ENCODE measurements at places on chromosomes 2 and 18.
A peak's percentile ranks its signal among the peaks of the same experiment; 100 is the strongest.

- no peak for DNase-seq
These were observed 1379.1 kb upstream of the CDH2 start for GRCh38 chr18:29556070-29556469.

- DNase-seq = peak; percentile 48
These were observed 26.8 kb downstream of the YES1 start for GRCh38 chr18:785242-785641.

GRCh38 chr18:3139406-3139805, 80.4 kb downstream of the MYOM1 start:
- no peak for DNase-seq

GRCh38 chr2:169107645-169108044, 38.3 kb downstream of the DHRS9 start:
- DNase-seq = peak; percentile 49

DNA sequence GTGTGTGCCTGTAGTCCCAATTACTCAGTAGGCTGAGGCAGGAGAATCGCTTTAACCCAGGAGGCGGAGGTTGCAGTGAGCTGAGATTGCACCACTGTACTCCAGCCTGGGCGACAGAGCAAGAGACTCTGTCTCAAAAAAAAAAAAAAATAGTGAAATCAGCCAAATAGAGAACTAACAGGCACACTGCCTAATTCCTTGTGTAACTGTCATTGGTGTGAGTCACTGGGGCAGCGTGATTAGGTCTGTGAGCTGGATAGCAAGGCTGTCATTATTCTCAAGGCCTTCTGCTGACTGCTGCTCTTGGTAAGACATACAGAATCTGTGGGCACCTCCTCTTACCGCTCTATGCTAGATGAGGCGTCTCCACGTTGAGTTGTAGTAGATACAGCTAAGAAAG, 270.3 kb downstream of the NEDD4L start:
- peak; percentile 49 for DNase-seq

DNA sequence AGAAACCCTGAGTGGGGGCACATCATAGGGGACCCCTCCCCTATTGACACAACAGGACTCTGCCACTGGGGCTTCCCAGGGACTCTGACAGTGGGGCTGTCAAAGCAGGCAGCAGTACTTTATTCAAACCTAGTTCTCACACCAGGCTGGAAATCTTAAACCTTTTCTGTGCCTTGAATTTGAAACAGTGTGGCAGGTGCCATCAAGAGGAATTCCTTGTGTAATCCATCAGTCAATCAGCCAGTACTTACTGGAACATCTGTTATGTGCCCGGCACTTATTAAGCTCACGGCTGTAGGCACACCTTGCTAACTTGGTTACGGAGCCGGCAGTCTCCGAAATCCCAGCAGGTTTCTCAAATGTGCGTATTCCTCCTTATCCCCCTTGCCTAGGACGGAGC, 12.0 kb downstream of the GLI2 start:
- DNase-seq = no peak

- no peak for DNase-seq
These were observed 206.8 kb upstream of the HDAC4 start for GRCh38 chr2:239607517-239608191.

GRCh38 chr2:207481924-207482323, 47.8 kb upstream of the CREB1 start:
- DNase-seq = peak; percentile 85

DNA sequence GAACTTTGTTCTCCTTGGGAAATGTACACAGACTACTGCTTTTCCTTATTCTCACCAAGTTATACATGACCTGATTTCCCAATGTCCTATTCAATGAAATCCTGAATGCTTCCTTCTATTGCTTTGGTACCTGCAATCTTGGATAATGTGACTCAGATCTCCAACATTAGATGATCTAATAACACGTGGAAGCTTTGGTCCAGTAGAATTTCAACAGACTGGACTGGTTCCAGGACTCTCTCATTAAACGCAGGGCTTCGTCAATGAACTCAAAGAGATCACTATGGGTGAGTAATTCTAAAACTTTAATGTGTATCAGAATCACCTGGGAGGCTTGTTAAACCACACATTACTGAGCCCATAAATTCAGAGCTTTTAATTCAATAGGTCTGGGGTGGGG, 413.6 kb upstream of the KCNH7 start:
- no peak for DNase-seq

- peak; percentile 52 for DNase-seq
These were observed 912 bp upstream of the LAPTM4A start for GRCh38 chr2:20052229-20052851.

DNA sequence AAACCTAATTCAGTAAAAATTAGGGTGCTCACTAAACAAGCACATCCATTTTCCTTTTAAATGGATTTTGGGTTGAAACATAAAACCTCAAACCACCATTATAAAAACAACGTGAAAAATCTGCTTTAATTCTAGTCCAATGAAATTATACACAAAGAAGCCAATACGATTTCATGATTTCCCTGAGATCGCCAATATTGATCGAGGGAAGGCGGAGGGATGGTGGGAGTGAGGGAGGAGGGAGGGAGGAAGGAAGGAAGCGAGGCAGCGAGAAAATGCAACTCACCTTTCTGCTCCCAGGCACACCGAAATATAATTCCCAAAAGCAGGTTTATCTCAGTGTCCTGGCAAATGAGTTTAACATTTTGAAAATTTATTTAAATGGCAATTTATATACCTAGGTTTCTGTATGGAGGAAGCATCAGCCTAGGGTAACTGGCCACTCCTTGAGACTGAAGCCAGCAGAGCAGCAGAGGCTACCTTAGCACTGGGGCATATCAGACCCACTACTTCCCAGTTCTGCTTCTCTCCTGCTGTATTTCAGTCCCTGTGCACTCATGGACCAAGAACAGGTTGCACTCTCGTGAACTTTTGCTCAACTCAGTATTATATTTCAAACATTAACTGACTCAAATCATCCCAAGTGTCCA, 2.3 kb upstream of the ONECUT2 start:
- DNase-seq = peak; percentile 49

DNA sequence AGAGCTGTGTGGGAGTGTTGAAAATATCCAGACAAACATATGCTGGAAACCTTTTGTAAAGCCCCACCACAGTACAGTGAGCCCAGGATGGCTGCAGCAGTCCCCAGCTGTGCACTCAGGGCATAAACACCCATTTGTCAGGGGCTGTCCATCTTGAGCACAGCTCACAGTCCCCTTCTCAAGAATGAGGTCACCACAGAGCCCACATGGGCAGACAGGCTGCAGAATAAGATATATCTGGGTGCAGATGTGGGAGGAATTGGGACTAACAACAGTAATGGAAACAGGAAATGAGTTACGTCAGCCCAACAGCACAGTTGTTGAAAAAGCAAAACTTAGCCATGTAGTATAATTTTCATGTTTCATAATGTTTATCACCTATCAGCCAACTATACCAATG, 219.6 kb downstream of the ETAA1 start:
- no peak for DNase-seq

- DNase-seq = no peak
These were observed 119.3 kb downstream of the MRO start for GRCh38 chr18:50700245-50701165.

- DNase-seq = no peak
These were observed 18.5 kb upstream of the STEAP3 start for GRCh38 chr2:119205001-119205706.

DNA sequence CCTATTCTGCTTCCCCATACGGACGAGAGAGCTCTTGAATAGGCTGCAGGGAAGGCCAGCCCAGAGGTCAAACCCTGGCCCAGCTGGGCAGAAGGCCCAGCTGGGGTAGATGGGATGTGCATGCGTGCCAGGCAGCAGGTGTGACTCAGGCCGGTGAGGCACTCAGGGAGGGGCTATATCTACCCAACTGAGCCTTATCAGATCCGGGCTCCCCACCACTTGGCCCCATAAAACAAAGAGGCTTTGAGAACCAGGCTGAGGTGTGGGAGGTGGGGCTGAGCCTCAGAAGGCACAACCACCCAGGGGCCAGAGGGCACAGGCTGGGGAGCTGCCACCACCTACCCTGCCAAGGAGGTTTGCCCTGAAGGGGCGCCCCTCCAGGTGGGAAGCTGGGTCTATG, 8.0 kb upstream of the CFAP65 start:
- no peak for DNase-seq

GRCh38 chr2:10564876-10565445, 116.8 kb upstream of the ODC1 start:
- DNase-seq = no peak

- no peak for DNase-seq
These were observed 42.1 kb downstream of the ZC3H6 start for GRCh38 chr2:112317303-112318158.

DNA sequence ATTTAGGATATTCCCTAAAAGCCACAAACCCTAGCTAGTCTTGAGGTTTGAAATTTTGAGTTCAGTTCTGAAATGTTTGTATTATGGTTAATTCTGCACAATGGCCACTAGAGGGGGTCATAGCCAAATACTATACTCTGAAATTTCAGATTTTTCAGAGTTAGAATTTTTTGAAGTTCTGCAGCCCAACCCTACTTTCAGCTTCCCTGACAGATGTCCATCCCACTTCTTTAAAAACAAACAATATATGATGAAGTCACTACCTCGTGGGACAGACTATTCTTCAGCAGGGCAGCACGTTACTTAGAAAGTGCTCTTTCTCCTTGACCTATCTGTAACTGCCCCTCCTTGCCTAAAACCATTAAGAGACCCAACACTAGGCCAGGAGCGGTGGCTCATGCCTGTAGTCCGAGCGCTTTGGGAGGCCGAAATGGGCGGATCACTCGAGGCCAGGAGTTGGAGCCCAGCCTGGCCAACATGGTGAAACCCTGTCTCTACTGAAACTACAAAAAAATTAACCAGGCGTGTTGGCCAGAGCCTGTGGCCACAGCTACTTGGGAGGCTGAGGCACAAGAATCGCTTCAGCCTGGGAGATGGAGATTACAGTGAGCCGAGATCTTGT, 48.2 kb upstream of the PAPOLG start:
- DNase-seq = peak; percentile 74

DNA sequence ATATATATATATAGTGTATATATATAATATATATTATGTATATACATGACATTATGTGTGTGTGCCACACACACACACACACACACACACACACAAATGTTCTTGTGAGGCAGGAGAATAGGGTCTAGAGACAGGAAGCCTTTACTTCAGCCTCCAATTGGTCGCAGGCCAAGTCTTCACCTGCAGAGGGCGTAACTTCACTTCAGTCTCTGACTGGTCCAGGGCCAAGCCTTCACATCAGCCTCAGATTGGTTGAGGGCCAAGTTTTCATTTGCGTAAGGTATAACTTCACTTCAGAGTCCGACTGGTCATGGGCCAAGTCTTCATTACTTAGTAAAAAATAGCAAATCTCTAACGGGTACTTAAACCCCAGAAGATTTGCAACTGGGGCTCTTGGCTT, 13.2 kb upstream of the SS18 start:
- peak; percentile 75 for DNase-seq

DNA sequence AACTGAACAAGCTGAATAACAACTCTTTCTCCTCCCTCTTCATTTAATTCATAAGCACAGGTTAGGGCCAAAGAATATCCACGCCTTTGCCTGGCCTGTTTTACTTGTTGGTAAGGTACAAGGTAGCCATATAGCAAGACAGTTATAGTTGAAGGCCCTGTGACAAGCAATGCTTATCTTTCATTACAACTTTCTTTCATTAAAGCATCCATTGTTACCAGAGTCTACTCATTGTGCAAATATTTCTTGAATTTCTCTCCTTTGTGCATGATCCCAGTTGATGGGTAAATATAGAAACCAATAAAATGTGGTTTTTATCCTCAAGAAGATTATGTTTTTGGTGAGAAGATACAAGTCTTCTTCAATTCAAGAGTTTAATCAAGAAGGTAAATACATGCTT, 140.2 kb downstream of the UBE2E3 start:
- DNase-seq = no peak

GRCh38 chr2:221106241-221106640, 465.9 kb downstream of the EPHA4 start:
- DNase-seq = no peak

GRCh38 chr2:78541451-78542267, 483.8 kb upstream of the REG3G start:
- DNase-seq = no peak

DNA sequence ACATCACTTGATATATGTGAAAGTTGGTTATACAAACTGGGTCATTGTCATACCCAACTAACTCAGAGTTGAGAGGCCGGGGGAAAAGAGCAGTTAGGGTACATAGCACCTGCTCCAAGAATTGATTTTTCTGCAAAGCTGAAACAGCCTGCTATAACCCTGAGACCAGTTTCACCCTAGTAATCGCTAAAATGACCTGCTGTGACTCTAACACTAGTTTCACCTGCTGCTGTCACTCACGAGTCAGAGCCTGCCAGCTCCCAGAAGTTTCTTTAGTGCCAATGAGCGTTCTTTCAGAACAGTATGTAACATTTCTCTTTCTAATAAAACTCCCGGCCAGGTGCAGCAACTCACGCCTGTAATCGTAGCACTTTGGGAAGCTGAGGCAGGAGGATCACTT, 28.0 kb downstream of the SRSF7 start:
- DNase-seq = no peak

- DNase-seq = no peak
These were observed 127.5 kb downstream of the NFATC1 start for GRCh38 chr18:79523206-79523735.

GRCh38 chr2:196697825-196698224, 58.3 kb downstream of the CCDC150 start:
- peak; percentile 15 for DNase-seq

GRCh38 chr2:1482981-1483380, 69.7 kb downstream of the TPO start:
- DNase-seq = no peak

DNA sequence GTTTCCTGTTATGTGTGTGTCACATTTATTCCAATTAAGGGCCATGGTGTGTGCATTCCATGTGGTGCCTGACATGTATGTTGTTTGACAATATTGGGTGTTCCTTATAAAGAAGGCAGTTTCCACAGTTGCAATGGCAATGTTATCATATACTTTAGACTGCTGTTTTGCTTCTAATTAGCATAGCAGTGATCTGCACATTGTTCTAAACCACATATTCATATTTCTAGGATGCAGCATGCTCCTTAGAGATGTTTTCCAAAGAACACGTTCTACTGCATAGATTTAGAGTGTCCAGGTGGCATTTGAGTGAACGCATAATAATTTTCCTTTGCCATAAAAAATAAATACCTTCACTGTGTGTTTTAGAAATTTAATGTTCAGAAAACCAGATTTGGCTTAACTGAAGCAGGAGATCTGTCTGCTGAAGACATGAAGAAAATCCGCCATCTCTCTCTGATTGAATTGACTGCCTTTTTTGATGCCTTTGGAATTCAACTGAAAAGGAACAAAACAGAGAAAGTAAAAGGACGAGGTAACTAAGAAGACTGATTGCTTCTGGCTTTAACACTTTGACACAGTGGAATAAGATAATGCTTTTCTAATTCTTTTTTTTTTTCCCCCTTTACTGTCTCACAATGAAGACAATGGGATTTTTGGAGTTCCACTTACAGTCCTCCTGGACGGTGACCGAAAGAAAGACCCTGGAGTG, 143.7 kb downstream of the ARHGAP28 start:
- DNase-seq = no peak

DNA sequence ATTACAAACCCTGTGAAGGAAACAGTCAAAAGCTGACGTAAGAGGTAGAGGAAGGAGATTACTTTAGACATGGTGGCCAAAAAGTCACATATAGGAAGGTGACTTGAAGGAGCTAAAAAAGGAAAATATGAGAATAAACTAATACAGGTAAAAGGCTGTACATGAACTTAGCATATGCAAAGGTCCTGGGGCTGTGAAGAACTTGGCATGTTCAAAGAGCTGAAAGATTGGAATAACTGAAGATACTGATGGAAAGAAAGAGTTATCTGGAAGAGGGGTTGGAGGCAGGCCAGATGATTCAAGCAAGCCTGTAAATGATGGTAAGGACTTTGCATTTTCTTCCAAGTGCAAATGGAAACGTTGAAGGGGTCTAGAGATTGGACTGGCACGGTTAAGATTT, 13.2 kb downstream of the IL36A start:
- no peak for DNase-seq

All from OCI-M1 (cell line).